Transverse colon (tissue), 4 donors: ENCODE measurements at places on chromosomes 5 and 9.

- no peak for DNase-seq
These were observed 73.3 kb upstream of the HMHB1 start for GRCh38 chr5:143738417-143739401.

- DNase-seq: no peak
These were observed 97.7 kb downstream of the LHFPL2 start for GRCh38 chr5:78550891-78551290.

DNA sequence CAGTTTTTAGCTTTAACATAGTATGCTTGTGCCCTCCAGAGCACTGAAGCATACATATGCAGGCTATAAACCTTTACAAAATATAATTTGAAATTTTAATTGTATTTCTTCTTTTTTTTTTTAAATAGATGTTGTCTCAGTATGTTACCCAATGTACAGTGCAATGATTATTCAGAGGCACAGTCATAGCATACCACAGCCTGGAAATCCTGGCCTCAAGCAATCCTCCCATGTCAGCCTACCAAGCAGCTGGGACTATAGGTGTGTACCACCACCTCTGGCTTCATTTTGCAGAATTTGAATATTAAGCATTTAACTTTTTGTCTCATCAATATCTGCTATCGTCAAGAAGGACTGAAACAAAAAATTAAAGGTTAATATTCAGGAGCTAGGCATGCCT is 16.9 kb upstream of the ZNF782 start:
- no peak for DNase-seq

- DNase-seq: no peak
These were observed 75.5 kb downstream of the ENTREP1 start for GRCh38 chr9:69400470-69400869.

DNA sequence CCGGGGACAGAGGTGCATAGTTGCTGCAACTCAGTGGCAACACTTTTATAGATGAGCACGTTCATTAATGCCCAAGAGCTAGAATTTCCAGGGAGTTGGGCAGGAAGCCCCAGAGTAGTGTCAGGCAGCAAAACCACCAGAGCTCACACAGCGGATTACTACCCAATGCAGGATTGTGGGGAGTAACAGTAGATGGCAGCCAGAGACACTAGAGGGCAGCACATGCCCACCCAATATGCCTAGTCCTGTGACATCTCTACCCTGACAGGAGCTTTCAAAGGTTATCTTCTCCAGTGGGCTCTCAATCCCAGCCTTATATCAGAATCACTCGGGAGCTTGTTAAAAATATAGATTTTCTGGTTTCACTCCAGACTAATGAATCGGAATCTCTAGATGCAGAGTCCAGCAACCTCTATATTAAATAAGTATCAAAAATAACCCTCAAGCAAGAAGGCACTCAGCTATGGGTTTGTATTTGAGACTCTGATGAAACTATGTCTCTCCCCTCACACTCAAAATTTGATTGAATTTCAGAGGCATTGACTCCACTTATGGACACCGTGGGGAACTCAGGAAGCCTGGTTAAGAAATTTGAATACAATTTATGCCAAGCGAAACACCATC is 58.4 kb upstream of the PHF24 start:
- DNase-seq: peak; percentile 81

DNA sequence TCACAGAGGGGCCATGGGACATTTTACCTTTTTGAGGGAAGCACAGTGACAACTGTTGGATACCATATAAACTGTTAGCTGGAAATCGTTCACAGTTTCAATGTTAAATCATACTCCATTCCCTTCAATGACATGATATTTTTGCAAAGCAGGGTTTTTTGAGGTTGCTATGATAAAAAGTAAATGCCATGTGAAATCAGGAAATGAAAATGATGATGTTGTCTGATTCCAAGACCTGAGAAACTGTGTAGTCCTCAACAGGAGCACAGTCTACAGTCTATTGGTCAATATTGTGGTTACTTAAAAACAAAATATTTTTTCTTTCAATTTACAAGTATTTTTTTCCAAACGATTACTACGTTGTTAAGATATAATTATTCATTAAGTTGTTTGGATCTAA is 24.0 kb upstream of the ADAM19 start:
- no peak for DNase-seq

- peak; percentile 69 for DNase-seq
These were observed at the start of gene MCC for GRCh38 chr5:113487781-113488644. Gene MCC, minus strand, starts transcription at chr5:113488453.

DNA sequence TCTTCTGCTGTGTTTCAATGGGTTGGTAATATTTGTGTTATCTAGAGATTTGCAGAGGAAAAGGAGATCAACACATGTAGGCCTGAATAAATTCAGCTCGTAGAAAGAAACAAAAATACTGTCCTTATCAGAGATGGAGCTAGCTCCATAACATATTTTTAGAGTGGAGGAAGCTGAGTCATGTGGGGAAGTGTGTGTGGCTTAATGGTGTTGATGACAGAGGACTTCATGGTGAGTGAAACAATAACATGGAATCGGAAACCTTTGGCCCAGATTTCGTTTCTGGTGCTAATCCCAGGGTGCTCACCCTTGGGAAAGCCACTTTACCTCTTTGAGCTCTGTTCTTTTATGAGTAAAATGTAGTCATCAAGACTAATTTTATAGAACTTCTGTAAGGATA is 825.0 kb downstream of the TLR4 start:
- no peak for DNase-seq

DNA sequence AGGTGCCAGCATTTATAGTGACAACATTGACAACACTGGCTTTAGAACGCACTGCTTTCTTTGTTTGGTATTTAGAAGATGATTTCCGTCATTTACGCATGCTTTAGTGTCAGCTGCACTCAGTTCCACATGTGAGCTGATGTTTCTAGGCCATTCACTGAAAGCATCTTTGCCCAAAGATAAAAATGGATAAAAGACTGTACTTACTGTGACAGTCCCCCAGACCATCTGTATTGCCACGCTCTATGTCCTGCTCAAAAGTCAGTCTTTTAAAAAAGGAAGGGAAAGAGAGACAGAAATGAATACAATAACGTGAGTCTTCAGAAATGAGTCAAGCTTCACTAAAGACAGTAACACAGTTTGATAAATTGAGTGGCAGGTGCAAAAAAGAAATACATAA is 99.3 kb downstream of the SEMA6A start:
- no peak for DNase-seq

- DNase-seq: no peak
These were observed 14.4 kb upstream of the TMOD1 start for GRCh38 chr9:97487107-97487506.

DNA sequence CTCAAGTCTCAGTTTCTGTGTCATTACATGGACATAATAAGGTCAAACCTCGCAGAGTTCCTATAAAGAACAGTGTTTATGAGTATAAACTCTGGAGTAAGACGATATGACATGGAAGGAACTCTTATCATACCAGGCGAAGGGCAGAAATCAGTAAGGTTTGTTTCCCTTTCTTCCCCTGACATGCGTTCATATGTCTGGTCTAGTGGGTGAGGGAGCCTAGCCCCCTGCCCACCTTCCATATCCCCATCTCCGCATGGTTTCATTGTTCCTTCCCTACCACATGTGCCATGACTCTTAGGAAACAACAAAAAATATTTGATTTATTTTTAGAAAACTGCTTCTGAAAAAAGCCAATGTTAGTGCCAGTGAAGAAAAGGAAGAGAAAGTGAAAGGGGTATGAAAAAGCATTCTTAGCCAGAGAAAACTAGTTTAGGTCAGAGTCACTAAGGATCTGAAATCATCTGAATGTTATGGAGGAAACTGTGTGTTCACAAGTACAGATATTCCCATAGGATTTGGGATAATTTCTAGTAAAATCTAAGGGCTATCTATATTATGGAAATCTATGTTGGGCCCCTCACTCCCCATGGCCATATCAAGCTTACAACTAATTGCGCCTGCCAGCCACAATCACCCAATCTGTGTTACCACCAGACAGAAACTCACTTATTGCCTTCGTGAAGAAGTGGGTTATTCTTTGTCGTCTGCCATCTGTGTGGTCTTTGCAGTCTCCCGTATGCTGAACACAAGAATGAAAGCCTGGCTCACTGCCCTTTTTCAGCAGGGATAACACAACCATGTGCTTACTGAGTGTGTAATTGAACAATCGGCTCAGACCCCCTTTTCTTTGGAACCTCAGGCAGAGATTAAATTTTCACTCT is 19.9 kb upstream of the HMHB1 start:
- DNase-seq: no peak

GRCh38 chr5:3599226-3600105 is 3.8 kb downstream of the IRX1 start:
- DNase-seq: no peak
